ENCODE measurements at places on chromosomes 1 and 21.

DNA sequence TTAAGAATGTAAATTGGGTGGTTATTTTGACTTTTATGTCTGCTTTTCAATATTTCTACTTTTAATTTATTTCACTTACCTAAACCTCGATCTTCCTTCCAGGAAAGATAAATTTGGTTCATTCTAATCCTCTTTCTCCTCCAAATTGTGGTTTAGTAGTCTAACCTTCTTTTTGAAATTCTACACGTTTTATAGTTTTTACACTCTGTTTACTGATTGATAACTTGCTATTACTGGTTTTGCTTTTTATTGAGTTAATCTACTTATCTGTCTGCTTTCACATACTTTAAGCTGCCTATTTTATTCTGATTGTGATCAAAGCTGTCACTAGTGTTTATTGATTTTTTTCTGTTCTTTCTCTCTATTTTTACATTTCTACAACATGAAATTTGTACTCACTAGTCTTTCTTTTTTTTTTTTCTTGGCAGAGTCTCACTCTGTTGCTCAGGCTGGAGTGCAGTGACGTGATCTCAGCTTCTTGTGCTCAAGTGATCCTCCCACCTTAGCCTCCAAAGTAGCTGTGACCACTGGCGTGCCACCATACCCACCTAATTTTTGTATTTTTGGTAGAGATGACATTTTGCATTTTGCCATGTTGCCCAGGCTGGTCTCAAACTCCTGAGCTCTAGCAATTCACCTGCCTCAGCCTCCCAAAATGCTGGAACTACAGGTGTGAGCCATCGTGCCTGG lies 27.9 kb upstream of the ERRFI1 start:
- no peak for DNase-seq

GRCh38 chr1:174746024-174746808 lies 253.5 kb upstream of the CACYBP start:
- no peak for DNase-seq

- no peak for DNase-seq
Observed at GRCh38 chr1:150001415-150001814, 9.1 kb downstream of the OTUD7B start.

DNA sequence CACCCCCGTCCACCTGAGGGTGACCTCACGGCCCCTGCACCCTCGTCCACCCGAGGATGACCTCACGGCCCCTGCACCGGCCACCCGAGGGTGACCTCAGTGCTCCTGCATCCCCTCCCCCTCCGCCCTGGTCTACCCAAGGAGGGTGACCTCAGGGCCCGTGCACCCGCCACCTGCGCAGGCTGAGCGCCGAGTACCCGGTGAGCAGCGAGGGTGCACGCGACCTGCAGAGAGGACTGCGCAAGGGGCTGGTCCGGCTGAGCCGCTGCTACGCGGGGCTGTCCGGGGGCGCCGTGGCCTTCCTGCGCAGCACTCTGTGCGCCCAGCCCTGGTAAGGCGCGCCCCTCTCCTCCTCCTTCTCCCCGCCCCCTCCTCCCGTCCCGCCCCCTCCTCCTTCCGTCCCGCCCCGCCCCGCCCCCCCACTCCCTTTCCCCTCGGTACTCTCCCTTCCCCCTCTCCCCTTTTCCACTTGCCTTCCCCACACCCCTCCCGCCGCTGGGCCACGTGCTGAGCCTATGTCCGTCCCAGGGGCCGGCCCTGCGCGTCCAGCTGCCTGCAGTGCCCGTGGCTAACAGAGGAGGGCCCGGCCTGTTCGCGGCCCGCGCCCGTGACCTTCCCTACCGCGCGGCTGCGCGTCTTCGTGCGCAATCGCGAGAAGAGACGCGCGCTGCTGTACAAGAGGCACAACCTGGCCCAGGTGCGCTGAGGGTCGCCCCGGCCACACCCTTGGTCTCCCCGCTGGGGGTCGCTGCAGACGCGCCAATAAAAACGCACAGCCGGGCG lies 28.4 kb downstream of the TRIM11 start:
- DNase-seq, result peak; percentile 88

- DNase-seq, result no peak
Observed at GRCh38 chr1:155474146-155474545, 88.5 kb downstream of the ASH1L start.

All from left lung (tissue), 14 donors.